ENCODE measurements at places on chromosomes 4 and X.

DNA sequence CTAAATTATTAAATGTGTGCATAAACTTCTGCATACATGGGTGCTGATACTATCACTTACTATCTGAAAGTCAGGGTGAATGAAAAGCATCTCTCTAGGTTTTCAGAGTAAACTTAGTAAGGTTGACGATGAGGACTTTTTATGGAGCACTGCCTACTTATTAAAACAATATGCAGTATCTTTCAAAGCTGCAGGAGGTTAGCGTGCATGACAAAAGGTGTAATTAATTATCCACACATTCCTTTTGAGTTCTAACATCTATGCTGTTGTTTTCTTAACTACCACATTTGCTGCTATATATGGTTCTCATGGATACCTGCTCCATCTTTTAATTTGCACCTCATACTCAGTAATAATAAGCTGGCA lies 256.2 kb downstream of the FSTL5 start:
- DNase-seq = no peak

DNA sequence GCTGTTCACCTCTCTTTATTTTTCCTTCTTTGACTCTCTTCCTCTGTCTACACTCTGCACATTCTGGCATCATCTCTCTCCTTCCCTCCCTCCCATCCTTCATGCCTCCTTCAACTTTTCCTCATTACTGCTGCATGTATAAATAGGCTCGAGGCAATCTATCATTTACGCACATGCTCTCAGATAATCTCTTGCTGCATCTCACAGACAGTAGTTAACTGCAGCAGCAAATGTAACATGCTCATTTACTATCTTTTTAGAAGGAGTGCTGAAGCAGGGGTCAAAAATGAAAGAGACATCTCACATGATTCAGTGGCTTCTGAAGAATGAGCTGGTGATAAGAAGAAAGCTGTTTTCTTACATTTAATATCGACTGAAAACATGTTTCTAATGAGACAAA lies 127.7 kb downstream of the RASL11B start:
- DNase-seq = no peak

- no peak for DNase-seq
These were observed 84.8 kb downstream of the PDE5A start for GRCh38 chr4:119543779-119544178.

GRCh38 chr4:101807351-101807750 lies 16.8 kb downstream of the BANK1 start:
- DNase-seq = no peak

- peak; percentile 0 for DNase-seq
These were observed 840.6 kb downstream of the NLGN4X start for GRCh38 chrX:5388087-5388486.

GRCh38 chrX:110145311-110145710 lies 142.4 kb downstream of the TMEM164 start:
- DNase-seq = no peak

DNA sequence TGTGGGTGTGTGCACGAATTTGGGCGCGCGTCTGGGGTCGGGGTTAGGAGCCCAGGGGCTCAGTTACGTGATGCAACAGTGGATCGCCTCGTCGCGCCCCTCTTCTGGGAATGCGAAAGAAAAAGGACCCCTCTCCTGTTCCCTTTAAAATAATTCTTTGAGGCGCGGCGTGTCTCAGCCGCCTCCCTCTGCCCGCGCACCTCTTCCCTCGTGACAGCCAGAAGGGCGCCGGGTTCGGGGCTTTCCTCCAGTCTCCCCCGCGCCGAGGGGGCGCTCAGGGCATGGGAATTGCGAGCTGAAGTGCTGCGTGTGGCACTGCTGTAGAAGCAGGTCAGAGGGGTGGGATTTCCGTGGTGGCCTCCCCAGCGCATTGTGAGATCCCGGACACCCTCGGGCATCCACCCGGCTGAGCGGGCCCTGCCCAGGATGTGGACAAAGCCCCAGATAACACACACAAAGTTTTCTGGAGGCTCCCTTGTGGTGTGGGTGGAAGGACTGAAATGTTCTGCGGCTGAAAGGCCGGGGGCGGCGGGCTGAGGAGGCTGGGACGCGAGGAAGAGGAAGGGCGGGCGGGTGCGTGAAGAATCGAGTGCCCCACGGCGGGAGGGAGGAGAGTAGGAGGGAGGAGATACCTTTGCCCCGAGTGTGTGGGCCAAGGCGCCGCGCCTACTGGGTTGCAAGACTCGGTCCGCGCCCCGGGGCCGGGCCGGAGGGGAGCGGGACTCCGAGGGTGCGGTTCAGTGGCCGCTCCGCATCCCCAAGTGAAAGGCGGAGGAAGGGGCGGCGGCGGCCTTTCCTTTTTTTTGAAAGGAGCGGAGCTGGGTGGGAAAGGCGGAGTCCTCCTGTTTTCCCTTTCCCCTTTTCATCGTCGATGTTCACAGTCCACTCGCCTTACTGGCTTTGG lies 752 bp downstream of the SEPTIN11 start:
- DNase-seq = peak; percentile 51

- peak; percentile 23 for DNase-seq
These were observed 535.5 kb downstream of the MID1IP1 start for GRCh38 chrX:39336671-39337311.

DNA sequence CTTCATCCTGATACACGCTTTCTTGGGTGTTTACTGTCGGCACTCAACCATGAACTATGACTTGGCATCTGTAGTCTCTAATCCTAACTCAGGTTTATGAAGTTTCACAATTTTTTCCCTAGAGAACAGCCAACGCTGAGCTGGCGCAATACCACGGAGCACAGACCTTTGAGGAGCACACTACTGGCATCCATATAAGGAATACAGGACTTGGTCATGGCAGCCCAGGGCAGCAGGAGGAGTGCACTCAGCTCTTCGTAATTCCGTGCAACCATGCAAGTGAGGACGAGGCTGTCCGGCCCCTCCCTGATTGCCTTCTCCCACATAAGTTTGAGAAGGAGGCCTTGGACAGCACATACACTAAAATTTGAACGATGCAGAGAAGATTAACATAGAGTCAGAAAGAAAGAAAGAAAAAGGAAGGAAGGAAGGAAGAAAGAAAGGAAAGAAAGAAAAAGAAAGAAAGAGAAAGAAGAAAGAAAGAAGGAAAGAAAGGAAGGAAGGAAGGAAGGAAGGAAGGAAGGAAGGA lies 41.0 kb upstream of the PDLIM5 start:
- DNase-seq = no peak

DNA sequence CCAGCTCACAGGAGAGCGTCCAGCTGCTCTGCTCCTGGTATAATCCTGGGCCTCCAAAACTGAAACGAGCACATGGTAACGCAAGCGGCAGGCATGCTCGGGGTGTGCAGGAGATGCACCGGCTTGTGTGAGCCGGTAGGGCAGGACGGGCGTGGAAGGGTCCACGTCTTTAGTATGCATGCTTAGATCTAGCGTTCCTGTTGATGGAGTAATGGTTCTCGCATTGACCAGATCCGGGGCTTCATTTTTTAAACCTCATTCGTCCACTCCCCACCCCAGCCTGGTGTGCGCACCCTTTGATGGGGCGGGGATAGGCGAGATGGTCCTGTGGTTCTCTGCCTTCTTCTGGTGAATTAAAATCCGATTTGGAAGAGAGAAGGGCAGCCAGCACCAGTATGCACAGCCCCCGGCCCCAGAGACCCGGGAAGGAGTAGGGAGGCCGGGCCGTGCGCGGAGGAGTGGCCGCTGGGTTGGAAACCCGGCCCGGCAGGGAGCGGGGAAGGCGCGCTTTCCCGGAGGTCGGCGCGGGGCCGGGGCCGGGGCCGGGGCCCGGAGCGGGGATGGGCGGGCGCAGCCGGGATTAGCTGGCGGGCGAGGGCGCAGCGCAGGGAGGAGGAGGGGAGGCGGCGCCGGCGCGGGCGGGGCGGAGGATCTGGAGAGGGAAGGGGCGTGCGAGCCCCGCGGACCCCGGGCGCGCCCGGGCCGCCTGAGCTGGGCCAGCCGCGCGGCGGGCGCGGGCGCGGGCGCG lies 39.9 kb downstream of the FAM149A start:
- DNase-seq = peak; percentile 56

DNA sequence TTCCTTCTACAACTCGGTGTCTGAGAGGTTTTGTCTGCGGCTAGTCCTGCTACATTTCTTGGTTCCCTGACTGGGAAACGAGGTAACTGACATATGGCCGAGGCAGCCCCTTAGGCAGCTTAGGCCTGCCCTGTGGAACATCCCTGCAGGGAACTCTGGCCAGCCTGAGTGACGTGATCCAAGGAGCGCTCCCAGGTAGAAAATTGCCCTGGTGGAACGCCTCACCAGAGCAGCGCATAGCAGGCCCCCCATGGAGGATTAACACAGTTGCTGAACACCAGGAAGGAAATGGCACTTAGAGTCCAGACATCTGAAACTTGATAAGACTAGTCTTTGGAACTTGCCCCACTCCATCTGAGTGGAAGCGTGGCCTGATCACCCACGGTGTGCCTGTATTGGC lies 837.4 kb upstream of the NDST4 start:
- no peak for DNase-seq

- no peak for DNase-seq
These were observed 15.9 kb downstream of the RTL9 start for GRCh38 chrX:110374559-110374958.

GRCh38 chr4:94126669-94127068 lies 81.0 kb upstream of the SMARCAD1 start:
- DNase-seq = no peak

GRCh38 chr4:79199743-79200142 lies 126.1 kb downstream of the NAA11 start:
- no peak for DNase-seq

- DNase-seq = no peak
These were observed 32.5 kb downstream of the WDR1 start for GRCh38 chr4:10083861-10084641.

- no peak for DNase-seq
These were observed 4.0 kb downstream of the DCLK2 start for GRCh38 chr4:150082241-150082640.

GRCh38 chr4:107693132-107693531 lies 26.9 kb downstream of the PAPSS1 start:
- no peak for DNase-seq

- DNase-seq = no peak
These were observed 758.2 kb upstream of the INTU start for GRCh38 chr4:126874533-126874932.

DNA sequence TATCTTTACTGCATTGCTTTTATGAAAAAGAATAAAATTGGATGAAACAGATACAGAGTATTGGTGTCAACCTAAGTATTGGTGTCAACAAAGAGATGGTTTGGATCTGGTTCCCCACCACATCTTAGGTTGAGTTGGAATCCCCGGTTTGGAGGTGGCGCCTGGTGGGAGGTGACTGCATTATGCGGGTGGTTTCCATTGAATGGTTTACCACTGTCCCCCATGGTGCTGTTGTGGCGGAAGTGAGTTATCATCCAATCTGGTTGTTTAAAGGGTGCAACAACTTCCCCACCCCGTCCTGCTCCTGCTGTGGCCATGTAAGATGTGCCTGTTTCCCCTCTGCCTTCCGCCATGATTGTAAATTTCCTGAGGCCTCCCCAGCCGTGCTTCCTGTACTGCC lies 52.8 kb upstream of the CD99 start:
- DNase-seq = no peak

DNA sequence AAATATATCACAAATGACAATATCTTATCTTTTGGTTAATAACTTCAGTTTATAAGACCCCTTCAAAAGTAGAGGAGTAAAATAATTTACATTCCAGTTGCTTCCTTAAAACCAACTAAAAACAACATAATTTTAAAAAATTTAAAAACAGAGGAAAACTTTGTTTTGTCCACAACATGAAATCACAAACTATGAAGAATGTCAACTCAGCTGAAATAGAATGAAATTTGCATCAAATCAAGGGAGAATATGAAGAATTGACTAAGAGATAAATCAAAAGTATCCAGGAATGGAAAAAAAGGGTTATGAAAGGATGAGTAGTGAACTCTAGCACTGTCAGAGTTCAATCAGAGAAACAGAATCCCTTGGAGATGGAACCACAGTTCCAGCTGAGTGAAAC lies 2.2 kb upstream of the YY2 start:
- DNase-seq = no peak

GRCh38 chr4:136400829-136401228 lies 1131.5 kb downstream of the PCDH18 start:
- no peak for DNase-seq

GRCh38 chr4:136651932-136652331 lies 880.4 kb downstream of the PCDH18 start:
- DNase-seq = no peak

DNA sequence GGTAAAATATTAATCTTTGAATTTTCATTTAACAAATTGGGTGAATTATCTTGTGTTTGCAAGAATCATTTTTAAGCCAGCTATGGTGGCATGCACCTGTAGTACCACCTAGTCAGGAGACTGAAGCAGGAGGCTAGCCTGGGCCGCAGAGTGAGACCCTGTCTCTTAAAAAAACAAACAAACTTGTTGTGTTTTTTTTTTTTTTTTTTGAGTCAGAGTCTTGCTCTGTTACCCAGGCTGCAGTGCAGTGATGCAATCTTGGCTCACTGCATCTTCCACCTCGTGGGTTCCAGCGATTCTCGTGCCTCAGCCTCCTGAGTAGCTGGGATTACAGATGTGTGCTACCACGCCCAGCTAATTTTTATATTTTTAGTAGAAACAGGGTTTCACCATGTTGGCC lies 2.2 kb downstream of the TXLNG start:
- no peak for DNase-seq

- DNase-seq = no peak
These were observed 21.0 kb upstream of the ETNPPL start for GRCh38 chr4:108783665-108784463.

- no peak for DNase-seq
These were observed 41.1 kb upstream of the IBSP start for GRCh38 chr4:87758270-87758669.

DNA sequence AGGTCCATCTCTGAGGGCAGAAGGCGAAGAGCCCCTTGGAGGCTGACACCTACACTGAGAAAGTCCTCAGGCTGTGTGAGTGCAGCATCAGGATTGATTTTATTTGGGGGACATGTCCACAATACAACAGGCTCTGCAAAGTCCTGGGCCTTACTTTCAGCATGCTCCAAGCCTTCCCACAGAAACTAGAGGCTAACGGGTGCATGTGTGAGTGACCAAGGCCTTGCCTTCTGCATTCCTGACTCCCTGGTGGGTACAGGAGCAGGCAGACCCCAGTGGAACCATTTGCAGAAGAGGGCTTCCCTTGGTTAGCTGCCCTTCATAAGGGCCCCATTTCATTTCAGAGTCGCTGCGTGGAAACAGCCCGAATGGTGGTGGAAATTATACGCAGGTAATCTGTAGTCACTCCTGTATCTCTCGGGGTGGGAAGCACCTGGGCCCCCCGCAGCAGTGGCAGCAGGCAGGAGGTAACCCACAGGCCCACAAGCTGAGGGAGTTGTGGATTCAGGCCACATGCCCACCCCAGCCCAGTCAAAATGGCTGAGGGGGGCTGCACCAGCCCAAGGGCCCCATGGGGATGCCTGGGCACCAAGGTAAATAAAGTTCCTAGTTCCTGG lies 37.7 kb downstream of the NSG1 start:
- no peak for DNase-seq

- DNase-seq = no peak
These were observed 1.5 kb upstream of the PARM1 start for GRCh38 chr4:74931376-74931775.

DNA sequence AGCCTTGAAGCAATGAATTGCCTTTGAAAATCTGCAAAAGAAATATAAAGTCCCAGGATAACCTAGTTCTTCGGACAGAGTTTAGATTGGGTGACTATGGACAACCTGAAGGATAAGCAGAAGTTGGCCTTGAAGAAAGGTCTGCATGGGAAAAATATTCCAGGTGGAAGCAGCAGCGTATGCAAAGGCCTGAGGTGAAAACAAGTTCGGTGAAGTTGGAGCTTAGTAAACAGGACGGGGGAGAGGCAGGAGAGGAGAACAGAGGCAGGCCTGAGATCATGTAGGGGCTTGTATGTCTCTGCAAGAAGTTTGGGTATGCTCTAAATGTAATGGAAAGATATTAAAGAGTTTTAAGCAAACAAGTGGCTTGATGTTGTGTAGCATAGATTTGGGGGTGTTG lies 176.0 kb downstream of the ARHGAP24 start:
- no peak for DNase-seq

- DNase-seq = no peak
These were observed 48.9 kb downstream of the FNIP2 start for GRCh38 chr4:158817562-158818296.

All from globus pallidus (tissue), 1 donor.